HTR-8/SVneo (cell line): ENCODE measurements at places on chromosomes 1 and 21.
A peak's percentile ranks its signal among the peaks of the same experiment; 100 is the strongest.

DNA sequence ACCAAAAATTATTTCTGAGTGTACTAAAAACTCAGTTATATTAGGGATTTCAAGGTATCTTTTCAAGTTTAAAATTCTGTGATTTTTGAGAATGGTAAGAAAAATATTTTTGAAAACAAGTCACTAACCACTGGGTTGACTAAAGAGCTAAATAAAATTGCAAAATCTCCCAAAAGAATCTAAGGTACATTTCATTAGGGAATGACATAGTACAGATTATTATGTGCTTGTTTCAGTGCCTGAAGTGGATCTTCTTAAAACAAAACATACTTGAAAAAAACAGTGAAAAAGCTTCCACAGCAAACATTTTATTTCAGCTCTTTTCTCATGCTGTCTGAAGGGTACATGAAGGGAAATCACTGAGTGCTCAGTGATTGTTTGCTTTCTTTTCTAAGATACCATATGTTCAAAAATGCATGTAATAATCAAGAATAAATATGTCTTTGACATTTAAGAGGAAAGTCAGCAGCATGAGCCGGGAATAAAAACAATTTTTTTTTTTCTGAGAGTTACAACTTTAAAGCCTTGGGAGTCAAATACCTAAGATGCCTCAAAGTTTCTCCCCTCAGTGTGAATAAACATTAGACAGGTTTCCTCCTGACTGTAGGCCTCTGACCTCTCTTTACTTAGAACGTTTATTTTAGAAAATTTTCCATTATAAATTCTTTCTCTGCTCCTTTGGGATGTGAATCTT lies 200.7 kb downstream of the KCNT2 start:
- no peak for DNase-seq

- DNase-seq = no peak
Observed at GRCh38 chr1:154440036-154440804, 35.1 kb downstream of the IL6R start.

DNA sequence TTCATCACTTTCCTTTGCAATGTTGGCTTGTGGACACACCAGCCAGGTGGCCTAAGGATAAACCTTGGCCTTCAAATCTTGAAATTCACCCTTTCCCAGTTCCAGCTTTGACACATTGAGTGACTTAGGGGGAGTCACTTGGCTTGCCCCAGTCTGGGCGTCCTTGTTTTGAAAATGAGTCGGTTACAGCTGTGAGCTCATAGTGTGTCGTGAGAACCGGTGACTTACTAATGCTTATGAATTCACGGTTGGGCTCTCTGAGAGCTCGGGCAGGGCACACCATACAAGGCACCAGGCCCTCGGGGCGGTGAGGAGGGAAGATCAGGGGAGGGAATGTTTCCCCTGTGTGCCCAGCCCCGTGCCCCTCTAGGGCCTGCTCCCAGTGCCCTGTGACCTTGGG lies 126.9 kb upstream of the TMPRSS2 start:
- DNase-seq = no peak

DNA sequence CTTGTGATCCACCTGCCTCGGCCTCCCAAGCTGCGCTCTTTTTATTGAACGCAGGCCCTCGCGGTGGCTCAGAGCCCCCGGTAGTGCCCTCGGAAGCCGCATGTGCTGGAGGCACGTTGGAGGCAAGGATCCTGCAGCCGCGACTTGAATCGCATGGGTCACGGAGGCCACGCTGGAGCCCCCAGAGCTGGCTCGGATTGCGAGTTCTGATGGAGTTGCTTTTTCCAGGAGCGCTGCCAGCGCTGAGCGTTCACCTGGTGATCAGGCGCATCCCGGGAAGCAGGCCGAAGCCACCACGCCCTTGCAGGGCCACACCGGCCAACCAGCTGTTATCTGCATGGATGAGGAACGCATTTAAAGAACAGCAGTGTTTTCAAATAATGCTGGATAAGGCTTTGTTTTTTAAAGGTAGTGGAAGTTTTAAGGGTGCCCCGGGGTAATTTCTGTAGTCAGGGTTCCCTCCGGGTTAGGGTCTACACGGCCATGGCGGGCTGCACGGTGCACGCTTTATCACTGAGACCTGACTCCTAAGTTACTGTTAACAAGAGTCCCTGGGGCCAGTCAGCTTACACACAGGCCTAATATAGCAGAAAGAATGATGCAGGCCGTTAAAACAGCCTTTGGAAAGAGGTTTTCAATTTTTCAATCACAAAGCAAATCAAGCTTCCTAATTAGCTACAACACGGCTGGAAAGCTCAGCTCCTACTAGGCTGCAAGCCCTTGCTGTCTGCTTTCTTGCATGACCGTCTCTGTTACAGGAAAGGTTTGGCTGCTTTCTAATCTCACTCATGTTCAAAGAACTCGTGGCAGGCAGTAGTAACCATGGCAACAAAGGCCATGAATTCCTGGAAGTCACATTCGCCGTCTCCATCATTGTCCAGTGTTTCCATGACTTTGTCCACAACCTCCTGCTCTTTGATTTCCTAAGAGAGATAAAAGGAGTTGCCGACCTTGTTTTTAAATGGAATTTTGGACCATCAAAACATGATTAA lies 6.0 kb downstream of the S100B start:
- DNase-seq = no peak

DNA sequence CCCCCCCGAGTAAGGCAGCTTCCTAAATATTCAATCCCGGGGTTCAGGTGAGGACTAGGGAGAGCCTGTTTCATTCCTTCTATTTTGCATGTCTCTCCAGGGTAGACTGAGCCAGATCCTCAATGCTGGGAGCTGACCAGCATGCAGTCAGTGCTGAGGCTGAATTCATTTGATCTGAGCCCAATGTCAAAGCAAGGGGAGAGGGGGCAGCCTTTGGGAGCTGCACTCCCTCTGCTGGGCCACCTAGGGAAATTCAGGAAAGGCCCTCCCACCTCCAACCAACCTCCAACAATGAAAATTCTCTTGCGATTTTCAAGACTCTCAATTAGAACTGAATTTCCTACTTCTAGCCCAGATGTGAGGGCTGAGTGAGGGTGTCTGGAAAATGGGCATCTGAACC lies 371.2 kb downstream of the NPHP4 start:
- DNase-seq = peak; percentile 24

- no peak for DNase-seq
Observed at GRCh38 chr1:63915121-63915520, 141.3 kb downstream of the ROR1 start.

DNA sequence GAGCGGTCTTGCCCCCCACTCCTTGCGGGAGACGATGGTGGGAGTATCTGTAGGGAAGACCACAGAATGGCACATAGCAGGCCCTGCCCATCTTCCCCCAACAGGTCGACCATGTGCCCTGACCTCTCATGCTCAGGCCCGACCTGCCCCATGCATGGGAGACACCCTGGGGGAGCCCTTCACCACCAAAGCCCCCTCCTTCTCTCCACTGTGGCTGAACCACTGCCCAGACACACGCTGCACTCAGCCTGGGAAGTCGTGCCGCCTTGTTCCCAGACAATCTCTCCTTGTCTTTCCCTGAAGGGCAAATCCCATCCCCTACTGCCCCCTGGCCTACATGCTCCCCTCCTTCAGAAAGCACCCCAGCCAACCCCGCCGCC lies 5.5 kb downstream of the PGLYRP3 start:
- no peak for DNase-seq

GRCh38 chr1:64268653-64269557 lies 65.5 kb downstream of the UBE2U start:
- DNase-seq = peak; percentile 41

- no peak for DNase-seq
Observed at GRCh38 chr1:53722025-53722424, 16.9 kb downstream of the GLIS1 start.

GRCh38 chr1:228379666-228380065 lies 27.0 kb downstream of the TRIM11 start:
- no peak for DNase-seq

DNA sequence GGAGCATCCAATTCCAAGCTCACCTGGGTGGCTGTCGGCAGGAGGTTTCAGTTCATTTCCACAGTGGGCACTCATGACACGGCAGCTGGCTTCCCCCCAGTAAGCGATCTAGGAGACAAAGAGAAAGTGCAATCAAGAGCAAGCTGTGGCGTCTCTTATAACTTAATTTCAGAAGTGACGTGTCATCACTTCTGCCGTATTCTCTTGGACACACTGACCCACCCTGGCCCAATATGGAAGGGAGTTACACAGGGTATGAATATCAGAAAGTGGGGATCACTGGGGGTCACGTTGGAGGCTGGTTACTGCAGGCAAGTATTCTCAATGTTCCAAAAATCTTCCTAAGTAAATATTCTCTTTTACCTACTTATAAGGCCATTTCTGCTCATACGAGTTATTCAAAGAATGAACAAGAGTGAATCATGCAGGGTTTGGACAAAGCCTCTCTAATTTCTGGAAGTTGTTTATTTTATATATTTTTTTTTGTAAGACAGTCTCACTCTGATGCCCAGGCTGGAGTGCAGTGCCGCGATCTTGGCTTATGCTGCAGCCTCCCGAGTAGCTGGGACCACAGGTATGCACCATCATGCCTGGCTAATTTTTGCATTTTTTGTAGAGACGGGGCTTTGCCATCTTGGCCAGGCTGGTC lies 46.5 kb upstream of the GREM2 start:
- no peak for DNase-seq

- DNase-seq = peak; percentile 8
Observed at GRCh38 chr1:193031431-193031830, 27.7 kb downstream of the UCHL5 start.

- no peak for DNase-seq
Observed at GRCh38 chr1:25642574-25643108, 26.1 kb downstream of the MAN1C1 start.

DNA sequence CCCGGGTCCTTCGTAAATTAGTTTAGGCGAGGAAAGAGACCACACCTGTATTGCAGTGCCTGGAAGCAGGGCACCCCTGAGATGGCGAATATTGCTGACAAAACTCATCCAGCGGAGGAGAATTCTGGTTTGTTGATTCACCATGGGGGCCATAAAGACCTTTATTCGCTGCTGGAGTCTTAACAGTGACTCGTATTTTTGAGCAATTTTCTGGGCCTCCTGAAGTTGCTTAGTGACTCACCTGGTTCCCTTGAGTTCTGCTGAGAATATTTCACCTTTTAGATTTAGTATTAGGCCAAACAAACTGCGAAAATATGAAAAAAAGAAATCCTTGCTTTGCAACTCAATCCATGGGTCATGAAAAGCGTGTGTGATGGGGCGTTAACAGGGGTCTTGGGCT lies 20.6 kb upstream of the H6PD start:
- DNase-seq = no peak

GRCh38 chr1:77279929-77280328 lies 1.9 kb upstream of the AK5 start:
- DNase-seq = no peak

DNA sequence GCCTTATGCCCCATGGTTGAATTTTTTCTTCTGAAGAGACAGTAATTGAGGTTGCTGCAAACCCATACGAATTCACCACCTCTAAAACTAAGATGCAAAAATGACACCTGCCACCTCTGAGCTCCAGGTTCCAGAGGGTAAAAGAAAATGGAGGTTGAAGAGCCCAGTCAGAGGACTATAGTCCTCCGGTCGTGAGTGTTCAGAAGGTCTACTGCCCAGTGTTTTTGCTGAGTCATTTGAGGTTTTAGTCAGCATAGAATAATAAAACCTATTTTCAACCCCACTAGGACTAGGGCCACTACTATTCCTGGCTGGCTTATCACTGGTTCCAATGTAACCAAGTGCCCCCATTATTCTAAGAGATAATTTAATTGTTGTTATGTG lies 12.9 kb upstream of the SLAMF7 start:
- no peak for DNase-seq

DNA sequence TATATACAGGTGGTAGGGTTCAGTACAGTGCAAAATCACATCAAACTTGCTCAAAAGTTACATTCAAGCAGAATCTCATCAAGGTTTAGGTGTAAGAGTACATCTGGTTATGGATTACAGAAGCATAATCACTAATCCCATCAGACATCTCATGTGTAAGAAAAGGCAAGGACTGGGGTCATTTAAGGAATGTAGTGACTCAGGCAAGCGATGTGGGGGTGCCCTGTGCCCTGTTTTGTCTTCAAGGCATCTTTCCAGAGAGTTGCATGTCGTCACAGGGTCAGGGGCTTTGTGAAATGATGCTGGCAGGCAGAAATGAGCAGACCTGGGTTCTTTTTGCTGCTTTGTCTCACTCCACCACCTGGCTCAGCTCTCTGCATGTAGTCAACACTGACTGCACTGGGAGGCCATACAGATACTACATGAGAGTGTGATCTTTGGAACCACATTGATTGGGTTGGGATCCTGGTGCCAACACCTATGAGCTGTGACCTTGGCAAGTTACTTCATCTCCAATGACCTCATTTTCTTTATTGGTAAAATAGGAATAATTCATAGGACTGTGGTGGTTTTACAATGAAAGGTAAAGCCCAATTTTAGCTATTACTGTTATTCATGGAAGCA lies 8.2 kb upstream of the HHIPL2 start:
- no peak for DNase-seq

DNA sequence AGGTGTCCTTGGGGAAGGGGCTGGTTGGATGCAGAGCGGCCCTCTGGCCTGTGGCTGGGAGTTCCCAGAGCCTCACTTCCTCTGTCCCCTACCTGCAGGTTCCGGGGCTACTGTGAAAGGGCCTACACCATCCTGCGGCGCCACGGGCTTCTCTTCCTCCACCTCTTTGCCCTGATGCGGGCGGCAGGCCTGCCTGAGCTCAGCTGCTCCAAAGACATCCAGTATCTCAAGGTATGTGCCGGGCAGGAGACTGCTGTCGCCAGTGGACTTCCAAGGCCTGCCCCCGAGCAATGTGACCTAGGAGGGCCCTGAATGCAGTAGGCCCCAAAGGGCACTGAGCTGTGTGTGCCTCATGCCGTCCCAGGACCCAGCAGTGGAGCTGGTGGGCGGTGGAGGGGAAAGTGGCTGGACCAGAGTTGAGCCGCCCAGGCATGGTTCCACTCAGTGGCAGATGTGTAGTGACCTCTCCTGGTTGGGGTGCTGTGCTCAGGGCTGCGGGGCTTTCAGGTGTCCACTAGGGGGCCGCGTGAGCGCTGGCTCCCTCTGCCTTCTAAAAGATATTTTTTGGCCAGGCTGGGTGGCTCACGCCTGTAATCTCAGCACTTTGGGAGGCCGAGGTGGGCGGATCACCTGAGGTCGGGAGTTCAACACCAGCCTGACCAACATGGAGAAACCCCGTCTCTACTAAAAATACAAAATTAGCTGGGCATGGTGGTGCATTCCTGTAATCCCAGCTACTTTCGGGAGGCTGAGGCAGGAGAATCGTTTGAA lies 73.4 kb downstream of the PIK3CD start:
- DNase-seq = peak; percentile 74

DNA sequence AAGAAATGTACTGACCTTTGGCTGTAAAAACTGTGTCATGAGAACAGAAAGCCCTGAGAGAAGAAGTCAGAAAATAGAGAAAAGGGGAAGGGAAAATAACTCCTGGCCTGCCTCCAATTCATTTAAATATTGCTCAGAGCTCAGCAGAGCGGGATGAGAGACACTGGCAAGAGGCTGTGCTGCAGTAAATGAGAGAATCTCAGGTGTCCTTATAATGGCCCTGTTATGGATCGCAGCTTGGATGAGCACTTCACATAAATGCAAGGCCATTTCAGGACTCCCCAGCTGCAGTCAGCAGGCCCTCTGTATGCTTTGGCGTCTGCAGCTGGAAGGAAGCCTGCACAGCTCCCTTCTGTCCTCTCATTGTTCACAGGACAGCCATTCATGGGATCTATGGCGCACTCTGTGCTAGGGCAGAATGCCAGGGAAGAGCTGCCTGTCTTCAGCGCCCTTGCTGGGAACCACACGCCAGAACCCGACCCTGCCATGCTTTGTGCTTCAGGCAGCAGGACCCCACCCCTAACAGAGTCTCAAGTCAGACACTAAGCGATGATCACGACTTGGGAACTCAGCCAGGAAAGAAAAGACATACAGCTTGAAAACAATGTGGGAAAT lies 20.7 kb upstream of the ABCB10 start:
- DNase-seq = no peak
